A673 (cell line): ENCODE measurements at places on chromosomes 12 and 14.

- DNase-seq: peak; percentile 40
Measured at GRCh38 chr14:64704743-64705380, 638 bp downstream of the PLEKHG3 start.

DNA sequence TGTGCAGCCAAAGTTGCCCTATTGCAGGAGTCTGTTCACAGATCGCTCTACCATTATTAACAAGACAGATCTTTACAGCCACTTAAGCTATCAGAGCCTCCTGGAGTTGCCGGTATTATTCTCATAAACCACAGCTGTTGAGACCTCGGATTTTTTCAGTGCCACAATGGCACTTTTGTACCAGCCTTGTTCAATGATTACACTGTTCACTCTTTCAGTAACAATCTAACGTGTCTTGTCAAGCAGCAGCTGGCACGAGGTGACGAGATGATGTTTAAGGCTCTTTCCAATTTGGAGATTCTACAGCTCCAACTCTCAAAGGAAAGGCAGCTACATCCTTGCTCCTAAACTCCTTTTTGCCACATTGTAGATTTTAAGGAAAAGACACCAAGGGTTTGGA lies 30.7 kb downstream of the LRIG3 start:
- no peak for DNase-seq

GRCh38 chr12:1443421-1444141 lies 150.8 kb downstream of the FBXL14 start:
- DNase-seq: no peak

GRCh38 chr14:65853407-65853955 lies 441.0 kb downstream of the FUT8 start:
- DNase-seq: no peak

DNA sequence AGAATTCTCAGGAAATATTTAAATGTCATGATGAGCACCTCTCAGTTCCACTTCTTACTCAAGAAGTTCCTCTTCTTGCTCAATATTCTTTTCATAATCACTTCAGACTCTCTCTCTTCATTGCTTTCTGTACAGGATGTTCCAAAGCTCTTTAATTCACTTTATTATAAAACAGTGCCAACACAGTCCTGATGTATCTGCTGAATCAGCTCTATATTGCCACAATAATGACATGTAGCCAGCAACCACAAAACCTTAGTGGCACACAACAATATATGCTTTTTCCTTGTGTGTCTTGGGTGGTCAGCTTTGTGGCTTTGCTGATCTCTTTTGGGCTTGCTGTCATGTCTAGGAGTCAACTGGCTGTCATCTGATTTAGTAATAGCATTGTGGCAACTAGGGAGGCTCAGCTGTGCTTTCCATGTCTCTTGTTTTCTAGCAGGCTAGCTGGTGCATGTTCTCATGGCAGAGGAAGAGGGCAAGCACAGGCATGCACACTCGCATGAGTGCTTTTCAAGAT lies 52.8 kb upstream of the SLC2A13 start:
- no peak for DNase-seq

DNA sequence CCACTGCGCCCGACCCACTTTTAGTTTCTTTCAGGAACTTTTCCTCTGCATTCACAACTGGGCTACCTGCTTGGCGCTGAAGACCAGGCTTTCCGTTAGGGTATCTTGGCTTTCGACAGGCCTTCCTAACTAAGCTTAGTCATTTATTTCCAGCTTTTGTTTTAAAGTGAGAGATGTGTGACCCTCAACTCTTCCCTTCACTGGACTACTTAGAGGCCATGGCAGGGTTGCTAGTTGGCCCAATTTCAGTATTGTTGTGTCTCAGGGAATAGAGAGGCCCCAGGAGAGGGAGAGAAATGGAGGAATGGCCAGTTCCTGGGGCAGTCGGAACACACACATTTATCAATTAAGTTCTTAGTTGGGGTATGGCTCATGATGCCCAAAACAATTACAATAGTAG lies 10.4 kb downstream of the MTA1 start:
- DNase-seq: no peak

DNA sequence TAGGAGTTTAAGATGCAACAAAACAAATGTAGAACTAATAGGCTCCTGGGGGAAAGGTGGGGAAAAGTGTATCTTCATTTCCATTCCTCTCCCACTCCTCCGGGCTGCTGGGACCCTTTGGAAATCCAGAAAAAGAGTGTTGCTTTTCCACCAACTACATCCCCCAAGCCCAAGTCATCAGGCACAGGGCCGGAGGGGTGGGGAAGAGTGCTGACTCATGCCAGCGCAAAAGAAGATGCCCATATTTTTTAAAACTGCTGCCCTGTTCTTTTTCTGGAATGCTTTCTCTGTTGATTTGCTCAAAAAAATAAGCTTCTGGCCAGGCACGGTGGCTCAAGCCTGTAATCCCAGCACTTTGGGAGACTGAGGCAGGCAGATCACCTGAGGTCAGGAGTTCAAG lies 70.9 kb downstream of the TBK1 start:
- DNase-seq: no peak

DNA sequence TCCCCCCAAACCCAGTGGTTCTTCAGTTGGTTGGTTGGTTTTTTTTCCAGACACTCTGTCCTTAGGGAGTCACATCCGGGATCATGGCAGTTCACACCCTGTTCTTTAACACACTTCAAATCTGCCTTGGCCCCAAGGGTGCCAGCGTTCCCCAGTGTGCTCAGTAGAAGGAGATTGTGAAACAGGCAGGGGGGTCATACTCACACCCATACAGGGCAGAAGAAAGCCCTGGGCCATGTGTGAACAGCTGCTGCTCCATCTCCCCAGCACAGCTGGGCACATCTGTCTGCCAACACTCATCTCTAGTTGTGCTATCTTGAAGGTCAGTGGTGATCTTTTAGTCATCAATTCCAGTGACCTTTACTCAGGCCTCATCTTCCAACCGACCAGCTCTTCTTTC lies 64.4 kb upstream of the FUT8 start:
- no peak for DNase-seq

GRCh38 chr14:105865904-105866840 lies 339.8 kb downstream of the TMEM121 start:
- no peak for DNase-seq

DNA sequence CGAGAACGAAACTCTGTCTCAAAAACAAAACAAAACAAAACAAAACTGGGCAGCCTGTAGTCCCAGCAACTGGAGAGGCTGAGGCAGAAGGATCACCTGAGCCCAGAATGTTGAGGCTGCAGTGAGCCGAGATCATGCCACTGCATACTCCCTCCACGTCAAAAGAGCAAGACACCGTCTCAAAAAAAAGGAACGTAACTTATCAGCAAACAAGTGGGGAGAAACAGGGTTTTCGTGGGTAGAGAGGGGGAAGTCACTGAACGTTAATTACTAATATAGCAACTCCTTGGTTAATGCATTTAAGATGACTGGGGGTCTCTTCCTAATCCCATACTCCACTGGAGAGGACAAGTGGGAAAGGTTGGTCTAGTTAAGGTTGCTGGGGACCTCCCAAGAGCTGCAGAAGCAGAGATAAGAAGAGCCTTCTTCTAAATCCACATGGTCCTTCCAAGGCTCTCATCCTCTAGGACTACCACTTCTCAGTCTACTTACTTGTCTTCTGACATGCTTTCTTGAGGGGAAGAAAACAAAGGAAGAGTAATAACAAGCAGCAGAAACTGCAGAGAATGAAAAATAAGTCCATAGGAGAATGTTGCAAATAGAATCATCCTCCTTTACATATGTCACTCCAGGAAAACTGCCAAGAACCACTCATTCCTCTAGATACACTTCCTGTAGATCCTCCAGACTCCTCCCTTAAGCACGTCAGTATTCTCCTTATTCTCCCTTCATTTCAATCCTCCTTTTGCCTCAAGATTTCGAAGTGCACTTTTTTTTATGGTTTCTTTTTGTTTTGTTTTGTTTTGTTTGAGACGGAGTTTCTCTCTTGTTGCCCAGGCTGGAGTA lies 5.8 kb downstream of the NUMB start:
- DNase-seq: peak; percentile 91

DNA sequence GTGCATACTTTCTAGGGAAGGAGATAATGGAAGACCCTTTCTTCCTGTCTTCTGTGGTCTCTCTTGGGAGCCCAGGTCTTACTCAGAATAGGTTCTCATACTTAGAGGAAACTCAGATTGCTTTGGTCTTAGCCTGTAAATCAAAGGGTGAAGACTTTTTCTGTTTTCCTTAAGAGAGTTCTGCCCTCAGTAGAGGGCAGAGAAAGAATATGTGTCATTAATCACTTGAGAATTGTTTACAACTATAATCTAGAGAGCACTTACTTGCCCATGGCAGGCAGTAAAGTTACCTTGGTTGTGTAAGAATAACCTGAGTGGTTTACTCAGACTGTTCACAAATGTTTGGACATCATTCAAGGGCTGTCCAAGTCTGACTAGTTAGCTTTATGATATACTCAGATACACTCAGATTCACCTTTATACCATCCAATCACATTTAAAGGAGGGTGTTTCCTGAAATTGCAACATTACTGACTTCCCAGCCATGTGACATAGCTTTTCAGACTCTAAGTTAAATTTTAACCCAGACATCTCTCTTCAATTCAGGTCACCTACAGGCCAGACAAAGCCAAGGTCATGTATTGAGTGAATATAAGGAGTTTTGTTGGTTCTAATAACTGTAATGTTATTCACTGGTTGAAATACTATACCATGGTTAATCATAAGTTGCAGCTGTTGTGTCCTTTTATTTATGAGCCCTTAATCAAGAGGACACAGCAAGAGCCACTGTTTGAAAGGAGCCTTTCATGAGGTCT lies 372.2 kb downstream of the RAD51B start:
- DNase-seq: no peak

- DNase-seq: no peak
Measured at GRCh38 chr12:43285159-43285598, 266.8 kb downstream of the ADAMTS20 start.

- DNase-seq: no peak
Measured at GRCh38 chr14:105282098-105282725, 18.6 kb downstream of the BRF1 start.

GRCh38 chr14:80468331-80469122 lies 257.2 kb upstream of the DIO2 start:
- no peak for DNase-seq

DNA sequence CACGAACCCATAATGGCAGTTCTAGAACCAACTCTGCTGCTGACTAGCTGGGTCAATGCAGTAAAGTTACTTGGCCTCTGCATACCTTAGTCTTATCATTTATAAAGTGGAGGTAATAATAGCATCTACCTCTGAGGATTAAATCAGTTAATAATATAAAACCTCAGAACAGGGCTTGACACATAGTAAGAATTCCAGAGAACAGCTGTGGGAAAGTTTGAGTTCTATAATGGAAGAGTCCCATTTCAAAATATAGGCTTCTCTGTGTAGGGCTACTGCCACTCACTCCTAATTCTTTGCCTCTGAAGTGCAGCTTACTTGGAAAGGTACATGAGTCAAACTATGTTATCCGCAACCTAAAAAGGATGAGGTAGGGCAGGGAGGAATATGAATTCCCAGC lies 269.2 kb upstream of the PRKD1 start:
- no peak for DNase-seq

DNA sequence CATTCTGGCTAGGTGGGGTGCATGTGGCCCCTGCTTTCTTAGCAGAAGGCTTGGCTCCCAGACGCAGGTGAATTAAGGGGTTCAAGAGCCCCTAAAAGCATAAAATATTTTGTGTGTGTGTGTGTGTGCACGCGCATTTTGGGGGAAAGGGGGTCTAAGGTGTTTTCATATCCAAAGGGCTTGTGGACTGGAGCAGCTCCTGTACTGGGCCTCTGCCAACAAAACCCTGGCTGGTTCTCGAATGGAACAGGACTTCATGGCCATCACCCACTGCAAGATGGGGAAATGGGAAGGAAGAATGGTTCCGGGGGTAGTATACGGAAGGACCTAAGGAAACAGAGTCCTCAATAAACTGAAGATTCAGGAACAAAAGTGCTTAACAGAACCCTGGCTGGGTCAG lies 3.9 kb upstream of the ATN1 start:
- no peak for DNase-seq

DNA sequence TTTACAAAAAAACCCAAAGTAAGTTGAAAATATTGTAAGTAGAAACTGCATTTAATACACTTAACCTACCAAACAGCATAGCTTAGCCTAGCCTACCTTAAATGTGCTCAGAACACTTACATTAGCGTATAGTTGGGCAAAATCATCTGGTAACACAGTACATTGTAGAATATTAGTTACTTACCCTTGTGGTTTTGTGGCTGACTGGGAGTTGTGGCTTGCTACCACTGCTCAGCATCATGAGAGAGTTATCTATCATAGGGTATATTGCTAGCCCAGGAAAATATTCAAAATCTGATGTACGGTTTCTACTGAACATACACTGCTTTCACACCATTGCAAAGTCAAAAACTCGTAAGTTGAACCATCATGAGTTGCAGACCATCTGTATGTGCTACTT lies 141.7 kb upstream of the GARIN6 start:
- DNase-seq: no peak

- DNase-seq: no peak
Measured at GRCh38 chr12:47491516-47492305, 214.1 kb downstream of the RPAP3 start.

DNA sequence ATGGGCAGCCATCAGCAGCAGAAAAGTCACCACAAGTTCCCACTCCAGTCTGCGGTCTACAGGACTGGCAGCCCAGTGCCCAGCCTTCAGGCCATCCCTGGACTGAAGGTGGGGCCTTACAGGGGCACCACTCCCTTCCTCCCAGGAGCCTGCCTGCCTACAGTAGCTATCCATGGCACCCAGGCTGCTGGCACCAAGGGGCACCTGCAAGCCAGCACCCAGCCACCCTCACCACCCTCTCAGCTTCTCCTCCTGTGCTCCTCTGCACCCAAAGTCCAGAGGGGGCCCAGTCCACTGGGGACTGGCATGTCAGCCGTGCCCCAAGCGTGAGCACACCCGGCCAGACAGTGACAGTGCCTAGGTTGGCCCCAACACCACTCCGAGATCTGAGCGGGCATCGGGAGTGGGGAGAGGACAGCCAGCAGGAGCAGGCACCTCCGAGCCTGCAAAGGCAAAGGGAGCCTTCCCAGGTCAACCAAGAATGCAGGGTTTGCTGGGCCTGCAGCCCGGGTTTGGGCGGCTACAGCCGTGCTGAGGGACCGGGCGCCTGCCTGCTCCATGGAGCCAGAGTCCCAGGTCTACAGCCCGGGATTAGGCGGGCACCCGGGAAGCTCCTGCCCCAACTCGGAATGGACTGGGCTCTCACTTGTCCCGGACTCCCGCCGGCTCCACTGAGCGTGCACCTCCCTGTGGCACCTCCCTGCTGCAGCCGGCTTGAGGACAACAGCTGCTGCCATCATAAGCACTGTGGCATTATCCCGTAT lies 8.1 kb upstream of the OR6C65 start:
- no peak for DNase-seq

DNA sequence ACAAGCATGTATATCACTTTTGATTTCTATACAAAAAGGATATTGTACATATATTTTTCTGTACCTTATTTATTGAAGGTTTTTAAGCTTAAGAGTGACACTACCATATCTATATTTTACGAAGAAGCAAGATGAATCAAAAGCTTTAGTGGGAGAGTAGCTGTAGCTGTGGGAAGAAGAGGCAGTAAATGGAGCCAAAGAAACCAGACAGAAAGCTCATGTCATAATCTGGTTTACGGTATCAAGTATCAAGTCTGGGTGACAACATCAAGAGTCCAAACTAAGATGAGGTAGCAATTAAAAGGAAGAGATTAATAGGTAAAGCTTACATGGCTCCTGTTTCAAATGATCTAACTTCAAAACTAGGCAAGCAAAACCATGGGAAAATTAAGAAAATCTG lies 54.8 kb downstream of the CEP83 start:
- DNase-seq: no peak

- no peak for DNase-seq
Measured at GRCh38 chr12:121980191-121980891, 41.3 kb upstream of the BCL7A start.
